ENCODE measurements at places on chromosomes 4 and X.
A peak's percentile ranks its signal among the peaks of the same experiment; 100 is the strongest.

GRCh38 chr4:159297091-159297490 is 194.2 kb downstream of the RAPGEF2 start:
- DNase-seq, result no peak

DNA sequence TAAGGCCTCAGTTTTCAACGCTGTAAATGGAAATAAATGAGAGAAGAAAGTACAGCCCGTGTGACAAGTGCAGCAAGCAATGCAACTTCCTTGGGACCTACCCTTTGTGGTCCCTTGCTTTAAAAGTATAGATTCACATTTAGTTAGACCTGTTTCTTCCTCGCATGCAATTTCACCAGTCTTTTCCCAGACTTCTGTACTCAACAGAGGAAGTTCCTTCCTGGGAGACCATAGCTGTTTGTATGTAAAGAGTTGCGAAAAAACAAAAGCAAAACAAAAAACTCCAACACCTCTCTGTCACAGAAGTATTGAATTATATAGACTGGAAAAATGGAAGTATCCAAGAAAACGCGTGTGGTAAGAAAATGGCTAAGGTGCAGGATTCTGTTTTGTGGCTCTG is 1.1 kb upstream of the IRF2 start:
- DNase-seq, result no peak

DNA sequence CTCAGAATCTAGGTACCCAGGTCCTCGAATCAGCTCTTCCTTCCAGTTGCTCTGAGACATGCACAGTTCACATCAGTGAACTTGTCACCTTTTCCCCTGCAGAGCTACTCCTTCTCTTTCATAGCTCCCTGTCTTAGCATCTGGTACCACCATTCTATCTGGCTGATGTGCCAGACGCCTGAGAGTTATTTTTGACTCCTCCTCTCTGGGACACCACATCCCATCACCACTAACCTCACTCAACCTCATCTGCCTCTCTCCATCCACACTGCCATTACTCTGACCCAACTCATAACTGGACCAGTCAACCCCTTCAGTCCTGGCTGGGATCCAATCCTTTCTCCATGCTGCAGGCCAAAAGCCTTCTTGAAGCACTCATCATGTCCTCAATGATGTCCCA is 44.5 kb downstream of the SLC2A9 start:
- no peak for DNase-seq

DNA sequence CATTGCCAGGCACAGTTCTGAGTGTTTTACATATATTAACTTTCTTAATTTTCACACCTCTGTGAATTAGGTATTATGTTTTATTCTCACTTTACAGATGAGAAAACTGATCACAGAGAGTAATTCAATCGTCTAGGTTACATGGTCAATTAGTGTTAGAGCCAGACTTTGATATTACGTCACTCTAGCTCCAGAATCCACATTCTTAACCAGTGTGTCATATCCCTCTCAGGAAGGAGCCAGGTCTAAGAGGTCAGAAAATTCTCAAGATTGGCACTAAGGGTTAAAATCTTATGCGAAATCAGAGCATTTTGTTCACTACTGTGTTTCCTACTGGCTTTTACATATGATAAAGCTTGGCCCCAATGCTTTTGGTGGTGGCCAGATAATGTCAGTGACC is 7.4 kb downstream of the DMP1 start:
- DNase-seq, result no peak

DNA sequence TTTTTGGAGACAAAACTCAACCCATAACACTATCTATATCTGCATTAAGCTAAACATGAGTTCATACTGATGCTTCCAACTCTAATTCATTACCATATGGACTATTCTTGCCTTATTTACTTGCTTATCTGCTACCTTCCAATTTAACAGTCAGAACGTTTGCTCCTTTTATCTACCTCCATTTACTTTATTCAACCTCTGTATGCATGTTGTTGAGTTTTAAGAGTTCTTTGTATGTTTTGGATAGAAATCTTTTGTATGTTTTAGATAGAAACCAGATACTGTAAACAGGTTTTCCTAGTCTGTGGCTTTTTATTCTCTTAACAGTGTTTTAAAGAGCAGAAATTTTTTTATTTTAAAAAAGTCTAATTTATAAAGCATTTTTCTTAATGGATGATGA is 542.2 kb upstream of the NDST4 start:
- no peak for DNase-seq

DNA sequence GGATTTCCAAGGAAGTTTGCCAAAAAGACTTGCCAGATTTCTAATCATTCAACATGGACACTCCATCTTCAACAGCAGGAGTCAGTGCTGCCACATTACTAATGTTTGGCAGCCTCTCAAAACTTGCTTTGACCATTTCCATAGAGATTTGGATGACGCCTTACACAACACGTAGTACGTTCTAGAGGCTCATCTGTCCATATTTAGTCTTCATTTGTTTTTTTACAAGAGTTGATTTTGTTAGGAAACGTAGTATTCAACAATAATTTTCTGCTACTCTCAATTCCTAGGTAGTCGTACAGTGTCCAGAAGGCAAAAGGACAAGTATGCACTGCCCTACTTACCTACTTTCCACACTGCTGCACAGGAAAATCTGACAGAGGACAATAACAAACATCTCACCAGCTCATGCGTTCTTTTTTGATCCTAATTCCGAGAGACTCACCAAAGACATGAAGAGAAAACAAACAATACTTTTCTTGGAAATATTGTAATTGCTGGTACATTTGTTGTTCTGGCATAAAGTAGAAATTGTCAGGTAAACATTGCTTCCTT is 117.3 kb downstream of the SNCA start:
- DNase-seq, result no peak

DNA sequence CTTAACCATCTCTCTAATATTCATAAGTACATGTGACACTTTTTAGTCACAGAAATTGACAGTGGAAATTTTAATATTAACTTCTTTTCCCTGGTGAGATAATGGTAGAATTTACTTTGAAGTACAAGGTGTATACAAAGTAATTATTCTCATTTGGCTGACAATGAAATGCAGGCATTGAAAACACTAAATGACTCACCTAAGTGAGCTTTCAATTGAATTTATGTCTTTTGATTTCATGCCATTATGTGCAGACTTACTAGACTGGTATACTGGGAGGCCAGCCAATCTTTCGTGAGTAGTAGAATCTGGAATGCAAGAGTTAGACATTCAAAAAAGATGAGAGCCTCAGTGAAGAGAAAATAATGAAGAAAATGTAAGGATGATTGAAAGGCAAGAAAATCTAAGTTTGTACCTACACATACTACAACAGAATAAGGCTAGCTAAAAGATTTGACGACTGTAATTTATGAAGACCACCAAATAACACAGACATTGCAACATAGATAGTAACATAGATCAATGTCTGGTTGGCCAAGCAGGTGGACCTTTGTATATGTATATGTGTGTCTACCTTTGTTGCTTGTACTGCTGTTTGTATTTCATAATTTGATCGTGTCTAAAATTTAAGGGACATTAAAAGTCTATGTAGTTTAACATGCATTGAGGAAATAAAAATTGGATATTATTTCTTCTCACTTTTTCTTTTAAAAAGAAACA is 459.7 kb downstream of the IL15 start:
- DNase-seq, result no peak

- DNase-seq, result no peak
These were observed 198.7 kb upstream of the ADAMTS3 start for GRCh38 chr4:72767618-72768302.

GRCh38 chrX:150526692-150527091 is 41.7 kb upstream of the MTM1 start:
- DNase-seq, result no peak

GRCh38 chrX:262381-262909 is 18.7 kb upstream of the PLCXD1 start:
- DNase-seq, result peak; percentile 6

- no peak for DNase-seq
These were observed 37.7 kb downstream of the MAOA start for GRCh38 chrX:43693602-43694406.

GRCh38 chr4:103171006-103171405 is 27.1 kb downstream of the CENPE start:
- no peak for DNase-seq

GRCh38 chrX:80705379-80705778 is 104.3 kb downstream of the BRWD3 start:
- DNase-seq, result no peak

GRCh38 chr4:336099-336892 is 1.3 kb upstream of the ZNF141 start:
- DNase-seq, result peak; percentile 39

- DNase-seq, result no peak
These were observed 204.3 kb upstream of the TBL1X start for GRCh38 chrX:9260603-9261002.

GRCh38 chrX:109350051-109350450 is 131.8 kb downstream of the GUCY2F start:
- DNase-seq, result no peak

DNA sequence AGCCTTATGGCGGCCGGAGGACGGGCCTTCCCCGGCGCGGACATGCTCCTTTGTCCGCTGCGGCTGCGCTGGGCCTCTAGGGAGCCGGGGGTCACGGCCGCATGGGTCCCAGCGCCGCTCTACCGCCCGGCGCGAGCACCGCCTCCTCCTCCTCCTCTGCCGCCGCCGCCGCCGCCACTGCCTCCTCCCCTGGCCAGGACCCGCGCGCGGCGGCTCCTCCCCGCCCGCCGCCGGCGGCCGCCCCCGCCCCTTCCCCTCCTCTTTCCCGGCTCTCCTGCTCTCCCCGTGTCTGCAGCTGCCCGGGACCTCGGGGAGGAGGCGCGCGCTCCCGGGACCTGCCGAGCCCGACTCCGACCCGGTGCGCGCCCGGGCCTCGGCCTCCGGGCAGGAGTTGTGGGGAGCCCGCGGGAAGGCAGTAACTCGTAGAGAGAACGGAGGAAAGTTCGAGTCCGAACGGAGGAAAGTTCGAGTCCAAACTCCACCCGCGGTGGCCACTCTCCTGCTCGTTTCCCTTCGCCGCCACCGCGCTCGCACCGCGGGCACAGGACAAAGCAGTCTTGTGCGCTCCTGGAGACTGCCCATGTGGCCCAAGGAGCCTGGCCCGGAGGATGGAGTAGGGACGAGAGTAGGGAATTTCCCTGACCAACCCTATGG is at the start of gene ADGRA3:
TSS of gene ADGRA3 (minus strand) at position 179 of the 654 bp plus-strand sequence. CDS start 282 bp downstream, outside the sequence.
- DNase-seq, result peak; percentile 93

DNA sequence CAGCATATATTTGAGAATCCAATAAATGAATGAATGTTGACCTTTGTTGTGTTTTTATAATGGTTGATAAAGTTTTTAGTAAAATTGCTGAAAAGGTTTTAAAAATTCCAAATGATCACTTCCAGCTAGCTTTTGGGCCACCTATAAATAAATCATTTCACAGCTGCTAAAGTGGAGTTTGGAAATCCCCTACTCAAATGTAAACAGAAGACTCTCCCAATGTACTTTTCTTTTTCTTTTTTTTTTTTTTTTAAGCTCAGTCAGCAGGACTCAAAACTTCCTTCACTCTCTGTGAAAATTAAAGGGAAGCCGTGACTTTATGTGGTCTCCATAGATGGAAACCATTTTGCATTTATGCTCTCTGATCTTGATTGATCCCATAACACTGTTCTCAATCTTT is 45.2 kb downstream of the CXCL13 start:
- DNase-seq, result no peak

GRCh38 chr4:75723163-75724065 is 963 bp upstream of the USO1 start:
- no peak for DNase-seq

- no peak for DNase-seq
These were observed 69.7 kb upstream of the COX18 start for GRCh38 chr4:73139245-73139644.

DNA sequence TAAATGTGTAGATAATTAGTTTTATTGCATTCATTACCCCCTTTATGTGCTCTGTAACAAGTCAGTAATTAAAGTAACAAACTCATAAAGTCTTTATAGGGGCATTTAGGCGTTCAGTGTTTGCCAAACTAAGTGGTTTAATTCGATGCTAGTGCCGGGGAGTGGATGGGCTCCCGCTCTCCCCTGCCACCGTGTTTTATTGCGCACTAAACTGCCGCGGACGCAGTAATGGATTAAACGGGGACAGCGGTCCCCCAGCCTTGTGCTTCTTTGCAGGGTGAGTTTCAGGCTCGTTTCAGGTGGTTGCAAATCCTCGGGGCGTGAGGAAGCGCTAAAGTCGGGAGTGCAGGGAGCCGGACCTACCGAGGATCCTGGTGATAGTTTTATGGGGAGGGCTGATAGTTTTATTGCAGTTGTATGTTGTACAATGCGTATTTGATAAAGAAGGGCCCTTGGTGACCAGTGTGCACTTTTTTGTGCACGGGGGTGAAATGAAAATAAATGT is 1.6 kb upstream of the PHOX2B start:
- no peak for DNase-seq

GRCh38 chrX:118347131-118347530 is 1.2 kb downstream of the WDR44 start:
- DNase-seq, result no peak

DNA sequence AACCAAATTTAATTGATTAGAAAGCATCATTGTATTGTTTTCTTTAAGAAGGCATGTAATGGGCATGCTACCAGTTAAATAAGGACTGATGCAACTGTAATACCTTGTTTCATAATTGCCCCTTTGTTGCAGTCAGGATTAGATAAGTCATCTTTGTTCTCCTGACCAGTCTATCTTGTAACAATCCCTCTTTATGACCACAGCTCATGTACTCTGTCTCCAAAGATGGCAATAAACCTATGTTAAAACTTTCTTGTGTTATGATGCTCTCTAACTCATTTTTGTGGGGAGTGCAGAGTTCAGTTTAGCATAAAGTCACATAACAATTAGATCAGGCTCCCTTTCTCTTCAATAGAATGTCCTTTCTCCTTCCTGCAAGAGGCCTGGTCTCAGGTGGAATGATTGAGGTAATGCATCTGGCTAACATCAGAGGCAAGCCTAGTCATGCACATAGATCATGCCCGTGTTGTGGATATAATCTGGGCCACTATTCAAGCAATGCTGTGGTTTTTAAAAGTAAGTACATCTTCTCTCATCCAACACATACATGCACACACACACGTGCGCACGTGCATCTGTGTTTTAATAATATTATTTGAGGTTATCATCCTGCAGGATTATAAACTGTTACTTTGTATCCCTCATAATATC is 45.6 kb downstream of the TMEM154 start:
- no peak for DNase-seq

GRCh38 chrX:129768186-129768585 is 11.6 kb upstream of the SASH3 start:
- no peak for DNase-seq

GRCh38 chr4:71669291-71669690 is 114.6 kb downstream of the GC start:
- DNase-seq, result no peak

DNA sequence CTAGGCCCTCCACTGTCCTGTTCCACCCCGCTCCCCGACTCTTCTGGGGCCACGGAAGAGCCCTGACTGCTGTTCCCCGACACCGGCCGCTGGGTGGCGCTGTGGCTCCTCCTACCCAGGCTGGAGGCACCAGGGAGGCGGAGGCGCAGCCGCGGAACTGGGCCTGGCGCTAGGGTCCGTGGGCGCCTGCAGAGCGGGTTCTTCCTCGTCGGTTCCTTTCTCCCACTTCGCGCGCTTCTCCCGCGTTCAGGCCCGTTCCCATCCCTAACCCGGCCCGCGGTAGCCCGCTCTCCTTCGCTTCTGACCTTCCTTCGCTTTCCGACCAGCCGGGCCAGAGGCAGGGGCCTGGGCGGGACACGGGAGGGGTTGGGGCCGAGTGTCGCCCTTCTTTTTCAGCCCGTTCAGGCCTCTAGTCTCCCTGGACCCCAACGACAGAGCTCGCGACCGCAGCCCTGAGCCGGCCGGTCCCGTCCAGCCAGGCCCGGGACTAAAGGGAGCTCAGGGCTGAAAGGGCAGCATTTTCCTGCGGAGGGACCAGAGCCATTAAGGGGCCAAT is 34.3 kb downstream of the NALF2 start:
- DNase-seq, result peak; percentile 77

- no peak for DNase-seq
These were observed 53.8 kb downstream of the ZFYVE28 start for GRCh38 chr4:2364654-2365053.

GRCh38 chrX:109728173-109728535 is 4.9 kb downstream of the ACSL4 start:
- DNase-seq, result no peak

All from WERI-Rb-1 (cell line).